ENCODE measurements at places on chromosomes 4 and X.

- DNase-seq = no peak
Measured at GRCh38 chr4:140084385-140084784, 69.6 kb downstream of the MAML3 start.

DNA sequence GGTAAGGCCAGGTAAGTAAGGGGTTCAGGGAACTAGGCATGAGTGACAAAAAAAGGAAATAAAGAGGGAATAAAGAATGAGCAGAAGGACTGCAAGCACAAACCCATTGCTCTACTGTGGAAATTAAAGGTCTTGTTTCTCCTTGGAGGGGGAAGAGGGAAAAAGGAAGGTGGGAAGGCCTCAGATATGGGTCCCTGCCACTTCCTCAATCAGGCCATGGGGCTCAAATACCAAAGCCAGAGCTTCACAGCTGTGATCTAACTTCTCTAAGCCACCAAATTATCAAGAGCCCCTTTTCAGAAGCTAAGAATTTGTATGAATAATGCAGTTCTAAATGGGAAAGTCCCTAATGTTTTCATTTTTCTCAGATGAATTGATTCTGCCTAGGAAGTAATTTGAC, 4.7 kb downstream of the USP51 start:
- DNase-seq = no peak

DNA sequence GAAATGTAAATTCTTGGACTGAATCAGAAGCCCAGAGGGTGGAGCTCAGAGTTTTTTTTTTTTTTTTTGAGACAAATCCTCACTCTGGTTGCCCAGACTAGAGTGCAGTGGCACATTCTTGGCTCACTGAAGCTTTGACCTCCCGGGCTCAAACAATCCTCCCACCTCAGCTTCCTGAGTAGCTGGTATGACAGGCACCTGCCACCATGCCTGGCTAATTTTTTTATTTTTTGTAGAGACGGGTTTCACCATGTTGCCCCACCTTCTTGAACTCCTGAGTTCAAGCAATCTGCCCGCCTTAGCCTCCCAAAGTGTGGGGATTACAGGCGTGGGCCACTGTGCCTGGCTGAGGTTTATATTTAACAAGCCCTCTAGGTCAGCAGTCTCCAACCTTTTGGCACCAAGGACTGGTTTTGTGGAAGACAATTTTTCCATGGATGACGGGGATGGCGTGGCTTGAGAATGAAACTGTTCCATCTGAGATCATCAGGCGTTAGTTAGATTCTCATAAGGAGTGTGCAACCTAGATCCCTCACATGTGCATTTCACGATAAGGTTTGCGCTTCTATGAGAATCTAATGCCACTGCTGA, 76.7 kb downstream of the FHIP1A start:
- no peak for DNase-seq

DNA sequence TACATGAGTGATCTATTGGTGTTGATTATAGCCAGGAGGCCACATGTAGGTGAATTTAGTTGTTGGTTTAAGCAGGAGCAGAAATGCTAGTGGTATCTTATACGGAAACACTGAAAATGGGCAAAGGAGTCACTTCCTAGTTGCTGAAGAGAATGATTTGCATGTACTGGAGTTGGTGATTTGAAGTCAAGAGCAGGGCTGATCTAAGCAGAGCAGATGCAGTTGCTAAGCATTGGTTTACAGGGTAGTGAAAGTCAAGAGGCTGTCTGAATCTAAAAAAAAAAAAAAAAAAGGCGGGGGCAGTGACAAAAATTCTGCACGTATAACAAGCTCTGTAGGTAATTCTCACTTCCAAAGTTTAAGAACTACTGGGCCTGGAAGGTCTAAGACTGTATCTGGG, 90.4 kb upstream of the HPRT1 start:
- no peak for DNase-seq

- no peak for DNase-seq
Measured at GRCh38 chr4:185033950-185034349, 15.7 kb downstream of the HELT start.

GRCh38 chrX:288561-288991, 7.4 kb downstream of the PLCXD1 start:
- DNase-seq = no peak

DNA sequence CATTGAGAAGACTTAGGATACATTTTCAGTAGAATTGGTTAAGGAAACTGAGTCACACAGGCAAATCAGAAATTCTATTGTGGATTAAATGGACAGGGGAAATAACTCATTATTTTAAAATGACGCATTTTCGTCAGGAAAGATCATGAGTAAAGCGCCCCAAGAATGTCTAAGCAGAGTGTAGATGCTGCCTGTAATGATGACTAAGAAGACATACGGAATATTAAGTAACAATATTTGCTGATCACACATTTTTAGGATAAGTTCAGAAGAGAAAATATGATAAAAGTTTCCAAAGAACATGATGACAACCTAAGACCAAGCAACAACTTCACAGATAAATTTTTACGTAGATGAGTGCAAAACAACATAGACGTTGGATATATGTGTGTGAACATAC, 596.3 kb upstream of the TENM3 start:
- DNase-seq = no peak

DNA sequence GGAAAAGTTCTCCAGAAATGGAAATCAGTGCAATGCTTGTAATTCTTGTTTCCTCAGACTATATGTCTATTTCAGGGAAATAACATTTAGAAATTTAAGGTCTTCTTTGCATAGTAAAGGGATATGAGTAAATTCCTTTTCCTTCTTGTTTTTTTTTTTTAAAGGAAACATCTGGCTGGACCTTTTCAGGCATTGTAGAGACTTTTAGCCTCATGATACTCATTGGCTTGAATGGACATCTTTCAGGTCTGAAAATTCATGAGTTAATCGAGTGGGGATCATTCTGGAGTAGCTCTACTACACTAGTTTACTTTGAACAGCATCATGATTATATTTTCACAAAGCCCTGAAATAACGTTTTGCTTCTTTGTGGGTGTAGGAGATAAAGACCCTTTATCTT, 88.6 kb upstream of the CBLL2 start:
- DNase-seq = no peak

DNA sequence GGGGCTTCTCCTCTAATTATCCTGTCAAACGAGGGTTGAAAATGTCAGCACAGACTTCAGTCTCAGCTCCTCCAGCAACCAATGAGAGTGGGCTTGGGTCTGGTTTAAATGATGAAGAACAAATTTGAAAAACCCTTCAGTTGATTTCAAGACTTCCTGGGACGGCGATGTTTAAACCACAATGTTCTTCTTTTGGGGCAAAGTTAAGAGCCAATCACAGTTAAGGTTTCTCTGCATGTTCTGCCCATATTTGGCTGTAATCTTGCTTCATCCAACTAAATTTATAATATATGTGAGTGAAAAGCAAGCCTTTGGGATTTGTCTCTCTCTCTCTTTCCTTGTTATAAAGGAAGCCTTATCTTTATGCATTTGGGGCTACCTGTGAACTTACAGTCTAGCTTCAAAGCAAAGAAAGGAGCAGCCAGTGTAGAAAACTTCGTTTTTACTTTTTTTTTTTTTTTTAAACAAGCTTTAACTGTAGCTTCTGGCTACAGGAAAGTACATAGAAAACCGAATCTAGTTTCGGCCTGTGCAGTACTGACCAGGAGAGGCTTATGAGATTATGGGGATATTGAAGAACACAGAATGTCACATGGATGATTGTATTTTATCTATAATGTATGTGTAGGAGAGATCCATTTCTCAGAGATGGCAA, 46.8 kb upstream of the FAM9C start:
- no peak for DNase-seq

DNA sequence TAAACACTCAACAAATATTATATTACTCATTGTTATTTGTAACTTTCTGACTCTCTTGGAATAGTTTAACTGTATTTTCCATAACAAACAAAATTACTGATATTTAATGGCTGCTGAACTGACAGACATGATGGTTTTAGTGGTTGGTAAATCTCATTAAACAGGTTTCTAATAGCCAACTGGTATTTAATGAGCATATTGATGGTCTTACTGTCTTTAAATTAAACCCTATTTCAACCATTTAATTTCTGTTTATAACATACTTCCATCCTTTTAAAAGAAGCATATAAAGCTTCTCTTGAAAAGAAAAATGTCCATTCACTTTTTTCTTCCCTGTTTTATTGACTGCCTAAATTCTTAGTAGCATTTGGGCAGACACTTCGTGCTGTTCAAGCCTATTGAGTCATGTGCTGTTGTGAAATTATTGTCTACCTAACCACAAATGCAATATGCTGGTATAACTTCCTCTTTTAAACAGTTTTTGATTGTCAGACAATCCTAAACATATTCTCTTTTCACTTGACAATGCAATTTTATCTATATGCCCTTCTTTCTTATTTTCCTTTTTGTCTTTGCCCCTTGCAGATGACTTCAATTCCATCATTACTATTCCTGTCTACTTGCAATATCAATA, 163.9 kb upstream of the SLC7A11 start:
- no peak for DNase-seq

GRCh38 chr4:83552924-83553323, 17.0 kb downstream of the GPAT3 start:
- DNase-seq = no peak

DNA sequence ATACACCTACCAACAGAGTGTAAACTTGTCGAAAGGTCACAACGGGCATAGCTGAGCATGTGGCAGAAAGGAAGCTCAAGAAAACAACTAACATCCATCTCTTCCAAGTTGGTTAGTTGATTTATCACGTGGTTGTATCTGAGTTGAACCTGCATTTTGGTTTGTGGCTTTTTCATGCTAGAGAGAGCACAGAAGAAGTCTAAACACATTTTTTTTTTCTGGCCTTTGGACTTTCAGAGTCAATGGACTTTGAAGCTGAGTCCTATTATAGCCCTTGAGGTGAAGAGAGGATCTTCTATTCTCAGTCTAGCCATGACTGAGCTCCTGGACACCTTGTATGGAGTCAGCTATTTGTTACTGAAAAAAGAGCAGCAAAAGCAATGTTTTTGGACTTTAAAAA, 150.6 kb upstream of the TRPC5 start:
- no peak for DNase-seq

GRCh38 chr4:98556451-98556850, 102.0 kb downstream of the TSPAN5 start:
- no peak for DNase-seq

DNA sequence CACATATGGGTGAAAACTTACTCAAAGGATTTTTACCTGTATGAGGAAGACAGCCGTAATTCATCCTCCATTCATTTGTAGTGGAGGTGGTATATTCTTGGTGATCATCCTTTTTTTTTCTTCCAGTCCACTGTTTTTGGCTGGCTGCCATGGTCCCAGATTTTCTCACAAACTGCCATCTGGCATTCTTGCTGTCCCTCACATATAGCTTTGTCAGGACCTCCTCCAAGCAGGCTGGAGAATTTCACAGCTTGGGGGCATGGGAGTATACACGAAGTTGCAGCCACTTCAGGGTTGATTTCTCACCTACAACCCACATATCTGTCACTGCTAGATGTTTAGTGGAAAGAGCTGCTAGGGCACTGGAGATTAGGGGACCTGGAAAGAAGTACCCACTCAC, 401.0 kb downstream of the IL1RAPL1 start:
- no peak for DNase-seq

DNA sequence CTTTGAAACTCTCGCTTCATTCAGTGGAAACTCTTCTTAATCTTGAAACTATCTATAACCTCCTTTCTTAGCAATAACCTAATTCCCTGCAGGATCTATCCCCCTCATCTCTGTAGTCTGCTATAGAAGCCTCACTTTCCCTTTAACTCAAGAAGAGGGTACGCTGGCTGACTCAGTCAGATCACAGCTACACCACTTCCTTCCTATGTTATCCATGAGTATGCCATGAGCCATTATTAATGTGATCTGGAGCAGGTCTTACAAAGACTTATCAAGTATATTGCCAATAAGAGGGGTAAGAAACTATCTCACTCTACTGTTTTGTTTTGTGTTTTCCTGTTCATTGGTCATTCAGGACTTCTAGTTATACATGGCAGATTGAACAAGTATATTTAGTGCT, 165.3 kb downstream of the PJA1 start:
- no peak for DNase-seq

DNA sequence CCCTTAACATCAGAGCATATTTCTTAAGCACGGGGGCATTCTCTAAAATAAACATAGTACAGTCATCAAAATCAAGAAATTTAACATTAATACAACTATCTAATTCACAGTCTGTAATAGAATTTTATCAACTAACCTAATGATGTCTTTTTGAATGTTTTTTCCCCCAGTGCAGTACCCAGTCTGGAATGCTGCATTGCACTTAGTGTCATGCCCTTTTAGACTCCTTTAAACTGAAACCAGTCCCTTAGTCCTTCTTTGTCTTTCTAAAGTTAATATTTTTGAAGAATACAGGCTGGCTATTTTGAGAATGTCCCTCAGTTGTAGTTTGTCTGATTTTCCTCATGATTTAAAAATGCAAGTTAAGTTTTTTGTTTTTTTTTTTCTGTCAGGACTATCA, 9.5 kb downstream of the ENPEP start:
- DNase-seq = no peak

DNA sequence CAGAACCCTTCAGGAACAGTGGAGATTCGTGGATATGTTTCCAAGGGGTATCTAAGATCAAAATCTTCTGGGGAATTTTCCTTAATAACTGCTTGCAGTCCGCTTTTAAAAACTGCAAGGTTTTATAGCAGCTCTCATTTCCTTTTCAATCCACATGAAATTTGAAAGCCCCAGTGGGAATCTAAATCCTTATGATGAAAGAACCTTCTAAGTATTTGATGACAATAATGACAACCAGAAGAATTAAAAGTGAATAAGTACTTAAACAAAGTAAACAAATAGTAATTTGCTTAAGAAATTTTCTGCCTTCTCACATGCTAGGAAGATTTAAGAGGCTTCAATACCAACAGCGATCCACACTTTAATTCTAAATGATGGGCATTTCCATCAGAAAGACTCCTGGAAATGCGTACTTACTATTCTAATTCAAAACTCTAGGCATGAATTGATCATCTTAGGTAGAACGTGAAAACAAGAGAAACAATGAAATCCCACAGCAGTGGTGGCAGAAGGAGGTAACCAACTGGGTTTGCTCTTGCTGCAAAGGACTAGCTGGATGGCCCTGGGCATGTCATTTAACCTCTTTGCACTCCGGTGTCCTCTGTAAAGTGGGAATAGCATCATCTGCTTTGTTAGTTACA, 37.6 kb upstream of the S100G start:
- no peak for DNase-seq

- no peak for DNase-seq
Measured at GRCh38 chrX:12921886-12922598, 15.6 kb downstream of the TLR8 start.

DNA sequence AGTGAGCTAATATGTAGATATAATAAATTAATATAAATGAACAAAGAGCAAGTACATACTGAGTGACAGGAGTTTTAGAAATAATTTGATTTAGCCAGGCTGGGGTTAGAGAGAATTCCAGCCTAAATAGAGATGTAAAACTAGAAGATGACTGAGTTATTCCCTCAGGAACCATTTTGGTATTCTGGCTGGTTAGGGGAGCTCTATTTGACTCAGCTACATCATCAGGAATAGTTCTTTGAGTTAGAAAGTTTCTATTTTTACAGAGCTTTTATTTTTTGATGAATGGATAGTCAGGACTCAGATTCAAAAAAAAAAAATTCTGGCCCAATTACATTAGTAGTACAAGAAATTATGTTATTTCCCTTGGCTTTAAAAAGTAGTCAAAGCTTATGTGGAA, 180.4 kb upstream of the MID1 start:
- DNase-seq = no peak
